ENCODE measurements at places on chromosomes 11 and 22. TPM values are rescaled to one million over a fixed set of nuclear protein-coding genes. Genes with fewer than 3 reads are reported as not detected.

Gene PGA5
- not detected for total RNA-seq

Gene OR5W2
- not detected for total RNA-seq

Gene ASCL2
- 0.87 TPM for total RNA-seq

Gene DDIAS
- 2.0 TPM for total RNA-seq

Gene GTSE1
- 3.1 TPM for total RNA-seq

Gene CENPM
- 14.9 TPM for total RNA-seq

Gene PVALB
- total RNA-seq, result not detected

Gene C11orf52
- total RNA-seq, result 8.1 TPM

Gene ZMAT5
- total RNA-seq, result 12.1 TPM

Gene SNU13
- total RNA-seq, result 68.7 TPM

Gene CNGA4
- total RNA-seq, result not detected

Gene GAS2
- 1.5 TPM for total RNA-seq

Gene PISD
- total RNA-seq, result 53.4 TPM

Gene SLC3A2
- total RNA-seq, result 83.6 TPM

Gene MPZL2
- total RNA-seq, result 69.5 TPM

Gene FEN1
- total RNA-seq, result 13.0 TPM

Gene CRYBB1
- not detected for total RNA-seq

Gene RTL10
- total RNA-seq, result 37.7 TPM
